ENCODE measurements at places on chromosomes 5 and 9.
A peak's percentile ranks its signal among the peaks of the same experiment; 100 is the strongest.

- no peak for DNase-seq
Measured at GRCh38 chr9:81596679-81597418, 92.5 kb downstream of the TLE1 start.

DNA sequence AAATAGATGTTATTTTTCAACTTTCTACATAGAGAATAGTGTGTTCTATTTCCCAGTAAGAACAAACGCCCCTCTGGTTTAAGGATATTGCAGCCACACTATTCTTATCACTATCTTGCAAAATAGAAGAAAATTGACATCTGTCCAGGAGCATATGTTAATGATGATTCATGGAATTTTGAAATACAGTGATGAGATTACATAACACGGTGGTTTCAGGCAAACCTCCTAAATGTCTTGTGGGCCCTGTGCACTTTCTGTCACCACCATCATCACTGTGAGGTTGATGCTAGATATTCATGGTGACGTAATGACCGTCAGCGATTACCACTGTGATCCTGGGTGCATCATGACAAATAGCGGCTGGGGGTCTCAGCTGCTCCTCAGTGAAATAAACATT, 48.1 kb downstream of the CFAP90 start:
- no peak for DNase-seq

DNA sequence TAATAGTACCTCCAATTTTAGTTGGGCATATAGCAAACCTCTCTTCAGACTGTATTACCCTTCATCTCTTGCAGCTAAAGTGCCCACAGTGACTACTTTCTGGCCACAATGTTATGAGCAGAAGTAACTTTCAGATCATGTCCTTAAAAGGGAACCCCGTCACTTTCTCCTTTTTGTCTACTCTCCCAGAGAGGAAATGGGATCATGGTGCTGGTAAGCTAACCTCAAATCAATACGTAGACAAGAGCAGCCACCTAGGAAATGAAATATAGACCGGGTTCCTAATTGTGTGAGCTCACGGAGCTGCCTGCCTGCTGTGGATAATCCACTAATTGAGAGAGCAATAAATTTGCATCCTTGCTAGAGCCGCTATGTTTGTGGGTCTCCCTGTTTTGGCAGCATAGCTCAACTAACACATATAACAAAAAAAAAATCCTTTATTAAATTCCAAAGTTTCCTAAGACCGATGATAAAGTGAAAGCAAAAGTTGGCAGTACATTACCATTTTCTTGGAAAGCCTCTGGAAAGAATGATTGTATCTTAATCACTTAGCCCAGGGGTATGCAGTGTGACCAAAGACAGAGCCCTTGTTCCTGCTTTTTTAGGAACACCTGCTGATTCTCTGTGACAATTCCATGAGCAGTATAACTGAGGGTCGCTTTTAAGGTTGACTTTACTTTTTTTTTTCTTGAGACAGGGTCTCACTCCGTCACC, 5.6 kb upstream of the IL7R start:
- no peak for DNase-seq

GRCh38 chr5:150291388-150292385, 2.1 kb upstream of the CAMK2A start:
- DNase-seq = no peak

- no peak for DNase-seq
Measured at GRCh38 chr9:127336506-127337352, 60.2 kb upstream of the SLC2A8 start.

DNA sequence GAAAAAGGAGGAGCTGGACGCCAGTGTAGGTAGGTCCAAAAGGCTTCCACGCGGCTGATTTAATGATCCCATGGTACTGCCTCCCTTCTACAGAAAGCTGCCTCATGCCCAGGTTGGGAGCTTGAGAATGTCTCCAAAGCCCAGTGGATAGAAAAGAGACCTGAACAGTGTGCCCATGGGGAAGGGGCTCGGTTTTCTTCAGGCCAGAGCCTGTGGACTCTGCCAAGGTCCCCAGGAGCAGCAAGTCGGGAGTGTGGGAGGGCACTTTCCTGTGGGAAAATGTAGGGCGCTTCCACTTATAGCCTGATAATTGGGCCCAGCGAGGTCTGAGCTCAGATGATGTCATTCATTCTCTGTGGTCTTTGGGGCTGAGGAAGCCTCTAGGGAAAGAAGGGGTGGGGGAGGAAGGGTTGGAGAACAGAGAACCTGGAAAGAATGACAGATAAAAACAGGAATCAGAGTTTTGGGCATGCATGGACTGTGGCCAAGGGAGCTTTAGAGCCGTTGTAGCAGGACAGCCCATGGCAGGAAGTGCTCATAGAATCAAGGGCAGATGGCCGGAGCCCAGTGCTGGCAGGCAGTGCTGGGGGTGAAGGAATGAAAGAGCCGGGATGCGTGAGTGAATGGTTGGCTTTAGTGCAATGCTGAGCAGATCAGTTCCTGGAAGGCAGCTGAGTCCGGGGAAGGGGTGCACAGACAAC, 42.5 kb upstream of the SH3PXD2B start:
- DNase-seq = peak; percentile 19

- DNase-seq = no peak
Measured at GRCh38 chr5:88743231-88743834, 139.7 kb downstream of the MEF2C start.

DNA sequence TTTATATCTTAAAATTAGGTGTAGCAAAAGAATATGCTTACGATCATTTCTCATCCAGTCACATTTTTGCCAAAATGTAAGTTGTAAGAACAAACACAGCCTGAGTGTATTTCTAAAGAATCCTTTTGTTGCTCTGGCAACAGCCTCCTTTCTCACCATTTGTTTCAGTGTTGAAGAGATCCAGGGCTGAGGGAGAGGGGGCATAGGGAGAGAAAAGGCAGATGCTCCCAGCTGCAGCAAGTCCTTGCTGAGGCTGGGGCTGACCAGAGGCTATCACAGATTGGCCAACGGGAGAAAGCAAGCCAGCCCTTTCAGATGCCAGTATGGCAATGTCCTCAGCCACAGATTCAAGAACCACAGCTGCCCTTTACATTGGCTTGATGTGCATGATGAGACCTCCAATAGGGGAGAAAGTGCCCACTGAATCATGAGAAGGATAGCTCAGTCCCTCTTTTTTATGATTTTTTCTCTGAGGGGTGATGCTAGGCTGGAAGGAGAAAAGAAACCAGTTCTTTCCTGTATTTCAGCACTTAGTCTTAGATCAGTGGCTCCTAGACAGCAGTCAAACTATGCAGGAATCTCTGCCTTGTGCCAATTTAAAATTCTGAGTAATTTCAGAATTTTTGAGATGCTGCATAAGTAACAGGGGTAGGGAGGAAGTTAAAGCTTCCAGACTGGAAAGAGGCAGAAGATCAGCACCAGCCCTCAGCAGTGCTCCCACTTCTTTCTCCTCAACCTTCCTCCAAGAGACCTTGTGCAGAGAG, 142.1 kb downstream of the LHFPL2 start:
- no peak for DNase-seq

DNA sequence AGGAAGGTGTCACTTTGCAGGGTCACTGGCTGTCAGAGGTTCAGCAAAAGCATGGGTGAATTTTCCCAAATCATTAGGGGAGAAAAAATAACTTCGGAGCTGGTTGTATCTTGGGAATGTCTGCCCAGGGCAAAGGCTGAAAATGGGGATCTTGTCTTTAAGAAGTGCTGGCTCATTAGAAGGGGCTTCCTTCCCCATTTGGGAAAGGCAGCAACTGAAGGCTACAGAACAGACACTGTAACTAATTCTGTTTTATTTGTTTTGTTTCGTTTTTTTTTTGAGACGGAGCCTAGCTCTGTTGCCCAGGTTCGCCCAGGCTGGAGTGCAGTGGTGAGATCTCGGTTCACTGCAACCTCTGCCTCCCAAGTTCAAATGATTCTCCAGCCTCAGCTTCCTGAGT, 70.3 kb upstream of the PCA3 start:
- DNase-seq = no peak

DNA sequence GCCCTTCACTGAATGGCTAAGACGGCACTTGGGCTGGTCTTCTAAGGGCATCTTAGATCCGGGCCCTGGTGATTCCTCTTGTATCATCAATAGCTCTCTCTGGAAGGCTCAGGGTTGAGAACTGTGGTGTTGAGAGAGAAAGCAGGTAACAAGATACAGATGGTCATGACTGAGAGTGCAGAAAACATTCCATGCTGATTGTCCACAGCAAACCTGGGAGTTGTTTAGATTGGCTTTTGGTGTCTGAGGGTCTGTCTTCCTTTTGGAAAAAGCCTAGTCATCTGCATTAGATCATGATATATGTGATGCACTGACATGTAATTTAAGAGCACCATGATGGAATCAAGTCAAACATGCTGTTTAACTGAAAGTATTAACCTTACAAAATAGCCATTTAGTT, 331.9 kb downstream of the ADAMTS6 start:
- no peak for DNase-seq

DNA sequence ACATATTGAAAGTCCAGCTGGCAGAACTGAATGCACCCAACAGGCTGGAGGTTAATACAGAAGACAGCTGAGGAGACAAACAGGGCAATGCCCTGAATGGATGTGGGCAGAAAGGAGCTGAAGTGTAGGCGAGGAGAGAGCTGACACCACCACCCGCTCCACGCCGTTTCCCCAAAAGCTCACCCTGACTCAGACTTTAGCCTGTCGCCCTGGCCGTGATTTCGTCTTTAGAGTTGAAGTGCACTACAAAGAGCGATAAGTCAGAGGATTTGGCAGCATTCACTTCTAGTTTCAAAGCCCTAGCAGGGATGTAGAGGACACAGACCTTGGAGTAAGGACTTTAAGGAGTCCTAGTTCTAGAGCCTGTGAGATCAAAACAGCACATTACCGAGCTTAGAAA, 2.2 kb upstream of the ERAP1 start:
- peak; percentile 63 for DNase-seq

DNA sequence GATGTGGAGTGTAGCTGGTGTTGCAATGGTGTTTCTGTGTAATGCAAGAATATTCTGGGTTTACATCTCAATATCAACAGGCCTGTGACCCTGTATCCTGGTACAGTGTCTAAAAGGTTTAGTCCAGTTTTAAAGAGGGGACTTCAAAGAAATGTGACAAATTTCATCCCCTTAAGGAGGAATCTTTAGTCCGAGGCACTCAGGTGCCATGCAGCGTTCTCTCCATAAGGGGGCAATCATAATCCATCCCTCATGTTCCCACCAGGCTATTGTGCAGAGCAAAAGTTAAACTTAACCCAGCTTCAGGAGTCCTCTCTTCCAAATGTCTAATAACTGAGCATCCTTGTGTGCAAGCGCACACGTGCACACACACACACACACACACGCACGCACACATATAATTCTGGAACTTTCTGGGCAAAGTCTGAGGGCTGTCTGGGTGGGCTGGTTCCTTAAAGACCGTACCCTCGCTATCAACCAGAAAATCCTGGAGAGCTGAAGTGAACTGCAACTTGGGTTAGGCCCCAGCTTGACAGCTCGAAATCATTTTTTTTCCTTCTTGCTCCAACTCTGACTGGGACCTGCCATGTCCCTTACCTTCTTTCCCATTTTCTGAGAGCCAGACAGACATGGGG, 46.0 kb downstream of the CRB2 start:
- no peak for DNase-seq

DNA sequence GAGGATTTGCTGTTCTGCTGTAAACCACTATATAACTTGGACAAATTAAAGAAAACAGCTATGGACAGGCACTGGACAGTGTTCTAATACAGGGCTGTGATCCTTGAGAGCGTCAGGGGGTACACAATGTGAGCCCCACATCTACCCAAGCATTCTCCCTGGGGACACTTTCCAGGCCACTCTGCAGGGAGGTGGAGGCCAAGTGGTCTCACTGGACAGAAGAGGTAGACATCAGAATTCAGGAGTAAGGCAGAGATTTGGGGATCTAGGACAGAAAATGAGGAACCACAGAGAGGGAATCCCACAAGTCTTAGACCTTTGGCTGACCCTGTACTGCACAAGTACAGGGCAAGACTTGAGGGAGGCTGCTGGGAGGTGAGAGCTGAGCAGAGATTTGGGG, 3.8 kb upstream of the IGFBPL1 start:
- no peak for DNase-seq

DNA sequence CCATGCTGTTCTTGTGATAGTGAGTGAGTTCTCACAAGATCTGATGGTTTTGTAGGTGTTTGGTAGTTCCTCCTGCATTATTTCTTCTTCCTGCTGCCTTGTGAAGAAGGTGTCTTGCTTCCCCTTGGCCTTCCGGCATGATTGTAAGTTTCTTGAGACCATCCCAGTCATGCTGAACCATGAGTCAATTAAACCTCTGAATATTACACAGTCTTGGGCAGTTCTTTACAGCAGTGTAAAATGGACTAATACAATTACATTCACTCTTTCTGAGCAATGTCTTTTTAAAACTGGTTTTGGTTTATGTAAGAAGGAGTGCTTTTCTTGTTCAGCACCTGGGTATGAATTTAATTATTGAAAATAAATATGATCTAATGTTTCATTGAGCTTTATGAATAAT, 50.7 kb upstream of the ARRDC3 start:
- no peak for DNase-seq

GRCh38 chr9:124118894-124119293, 107.3 kb downstream of the LHX2 start:
- DNase-seq = no peak

DNA sequence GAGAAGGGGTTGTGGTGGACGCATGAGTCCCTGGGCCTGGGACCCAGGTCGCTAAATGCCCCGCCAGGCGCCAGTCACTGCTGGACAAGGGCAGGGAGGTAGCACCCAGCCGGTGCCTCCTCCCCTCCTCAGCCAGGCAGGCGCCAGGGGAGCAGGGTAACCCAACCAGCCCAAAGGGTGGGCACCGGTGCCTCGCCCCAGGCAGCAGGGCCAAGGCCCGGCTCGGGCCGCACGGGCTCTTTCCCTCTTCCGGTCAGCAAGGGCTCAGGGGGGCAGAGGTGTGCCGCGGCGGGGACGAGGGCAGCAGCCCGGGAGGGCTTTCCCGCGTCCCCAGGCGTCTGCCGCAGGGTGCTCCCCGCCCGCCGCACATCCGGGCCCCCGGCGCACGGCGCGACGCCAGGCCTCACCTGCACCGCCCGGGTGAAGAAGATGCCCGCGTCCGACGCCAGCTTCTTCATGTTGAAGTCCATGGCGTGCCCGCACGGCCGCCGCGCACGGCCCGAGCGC, 393 bp downstream of the SH3GLB2 start:
- DNase-seq = no peak

GRCh38 chr5:125525356-125525755, 778.9 kb upstream of the ZNF608 start:
- DNase-seq = no peak
